ENCODE measurements at places on chromosomes 5 and 9.

GRCh38 chr5:103217101-103217500 lies 41.5 kb upstream of the MACIR start:
- DNase-seq = no peak

GRCh38 chr5:22531986-22532385 lies 321.2 kb downstream of the CDH12 start:
- DNase-seq = no peak

- no peak for DNase-seq
Observed at GRCh38 chr9:8779478-8779877, 979.9 kb upstream of the DMAC1 start.

DNA sequence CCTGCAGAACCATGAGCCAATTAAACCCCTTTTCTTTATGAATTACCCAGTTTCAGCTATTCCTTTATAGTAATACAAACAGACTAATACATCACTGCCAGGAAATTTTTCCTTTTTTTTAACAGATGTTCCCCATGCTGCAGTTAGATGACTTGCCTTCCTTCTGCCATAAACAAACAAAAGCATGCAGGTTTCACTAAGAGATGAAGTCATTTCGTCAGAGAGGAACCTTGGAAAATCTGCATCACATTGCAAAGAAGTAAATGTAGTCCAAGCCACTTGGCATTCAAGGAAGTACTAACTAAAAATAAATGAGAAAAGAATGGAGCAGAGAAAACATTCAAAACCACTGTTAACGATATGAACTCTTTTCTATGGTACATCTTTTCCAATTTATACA lies 194.1 kb upstream of the EFNA5 start:
- no peak for DNase-seq

GRCh38 chr9:70600506-70600905 lies 186.0 kb upstream of the KLF9 start:
- no peak for DNase-seq
